ENCODE measurements at places on chromosomes 12 and 14. TPM values are rescaled to one million over a fixed set of nuclear protein-coding genes. Genes with fewer than 3 reads are reported as not detected.

WDHD1 gene
- total RNA-seq = 22.5 TPM

NPFF gene
- total RNA-seq = not detected

PRB2 gene
- not detected for total RNA-seq

TAS2R30 gene
- 3.7 TPM for total RNA-seq

Measured in endothelial cell of umbilical vein (primary cell).